ENCODE measurements at places on chromosomes 2 and 18. TPM values are rescaled to one million over a fixed set of nuclear protein-coding genes. Genes with fewer than 3 reads are reported as not detected.
A peak's percentile ranks its signal among the peaks of the same experiment; 100 is the strongest.

DNA sequence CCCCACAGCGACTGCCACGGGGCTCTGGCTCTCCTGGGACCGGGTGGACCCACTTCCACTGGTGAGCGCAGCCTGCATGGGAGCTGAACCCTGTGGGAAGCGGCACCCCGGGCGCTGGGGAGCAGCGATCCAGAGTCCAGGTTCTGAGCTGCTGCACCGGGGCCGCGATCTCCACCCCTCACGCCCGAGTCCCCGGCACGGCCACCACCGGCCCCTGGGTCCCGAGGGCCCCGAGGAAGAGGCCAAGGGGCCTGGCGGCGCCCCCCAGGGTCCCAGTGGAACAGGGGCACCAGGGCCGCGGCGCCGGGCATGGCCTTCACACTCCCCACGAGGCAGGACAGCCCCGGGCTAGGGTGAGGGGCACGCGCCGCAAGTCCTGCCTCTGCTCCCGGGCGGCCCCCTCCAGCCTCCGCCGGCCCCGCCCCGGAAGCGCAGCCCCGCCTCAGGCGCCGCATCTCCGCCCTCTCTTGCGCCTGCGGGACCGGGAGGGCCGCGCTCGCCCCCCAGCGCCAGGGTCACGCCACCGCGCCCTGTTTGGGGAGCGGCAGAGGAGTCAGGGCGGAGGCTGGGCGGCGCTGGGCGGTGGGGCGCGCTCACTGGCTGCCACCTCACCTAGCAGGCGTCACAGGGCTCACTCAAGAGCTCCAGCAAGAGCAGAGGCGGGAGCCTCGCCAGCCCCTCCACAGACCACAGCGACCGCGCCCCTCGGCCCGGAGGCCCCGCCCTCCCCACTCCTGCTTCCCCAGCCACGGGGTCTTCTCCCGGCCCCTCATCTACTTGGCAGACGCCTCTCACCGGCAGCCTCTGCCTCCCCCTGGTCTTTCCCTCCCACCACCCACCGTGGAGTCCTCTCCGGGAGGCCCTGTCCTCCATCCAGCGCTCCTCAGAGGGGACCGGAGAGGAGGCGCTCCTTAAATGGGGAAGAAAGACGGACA, 26.8 kb downstream of the THAP4 start:
- peak; percentile 99 for ATAC-seq

DNA sequence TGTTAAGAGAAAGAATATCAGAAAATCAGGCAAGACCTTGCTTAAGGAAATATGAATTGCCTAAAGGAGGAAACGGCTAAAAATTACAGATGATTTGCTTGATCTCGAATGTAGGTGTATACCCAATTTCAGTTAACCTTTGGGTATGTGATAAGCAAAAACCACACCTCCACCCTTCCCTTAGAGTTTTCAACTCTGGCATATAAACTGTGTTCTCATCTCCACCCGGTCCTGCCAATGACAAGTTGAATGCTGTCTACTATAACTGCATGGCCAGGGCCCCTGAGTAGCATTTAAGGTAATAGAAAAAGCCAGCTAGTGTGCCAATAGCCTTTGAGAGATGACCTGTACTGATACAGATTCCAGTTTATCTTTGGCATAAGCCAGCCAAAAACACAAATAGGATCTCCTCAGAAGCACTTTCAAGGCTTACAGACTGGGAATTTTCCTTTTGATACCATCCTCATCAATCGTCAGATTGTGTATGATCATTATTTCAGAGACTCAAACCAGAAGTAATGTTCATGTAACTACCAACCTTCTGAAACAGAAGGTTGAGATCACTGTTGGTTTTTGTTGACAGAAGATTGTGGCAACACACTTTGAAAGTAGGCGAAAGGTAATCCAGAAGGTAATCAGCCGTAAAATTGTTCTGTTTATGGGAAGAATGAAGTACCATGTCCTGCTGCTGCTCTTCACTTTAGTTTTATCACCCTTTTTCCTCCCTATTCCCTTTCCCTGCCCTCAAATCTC, 163.1 kb downstream of the GFPT1 start:
- ATAC-seq: no peak

GRCh38 chr2:59034837-59035236, 793.7 kb upstream of the FANCL start:
- no peak for ATAC-seq

Gene NLRC4
- total RNA-seq: 0.13 TPM

DNA sequence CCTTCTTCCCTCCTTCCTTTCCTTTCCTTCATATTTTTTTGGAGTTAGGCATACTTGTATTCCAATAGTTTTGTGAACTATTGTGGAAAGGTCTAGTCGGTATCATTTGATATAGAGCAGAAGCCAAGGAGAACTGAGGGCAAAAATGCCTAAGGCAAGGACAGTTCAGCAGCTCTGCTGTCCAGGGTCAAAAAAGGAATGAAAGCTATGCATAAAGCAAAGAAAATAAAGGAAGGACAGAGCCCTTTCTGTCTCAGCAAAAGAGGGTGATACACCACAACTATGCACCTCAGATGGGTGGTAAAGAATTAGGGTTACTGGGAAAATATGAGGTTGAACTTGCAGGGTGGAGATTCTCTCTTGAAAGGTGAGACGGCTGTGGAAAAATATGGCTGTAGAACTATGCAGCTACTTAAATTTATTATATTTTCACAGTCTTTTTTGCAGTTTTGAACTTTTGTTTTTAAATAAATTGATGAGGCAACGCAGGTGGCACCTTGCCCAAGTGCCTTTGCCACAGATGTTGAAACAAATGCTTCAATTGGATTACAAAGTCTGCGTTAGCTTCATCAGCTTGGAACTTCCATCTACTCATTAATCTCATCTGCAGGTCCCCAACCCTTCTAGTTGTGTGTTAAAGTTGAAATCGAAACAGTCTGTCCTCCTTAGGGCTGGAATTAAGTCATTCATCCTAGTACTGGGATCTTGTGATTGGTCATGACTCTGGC, 20.8 kb downstream of the LHCGR start:
- no peak for ATAC-seq

GRCh38 chr2:110997331-110998045, 123.2 kb upstream of the BCL2L11 start:
- no peak for ATAC-seq

- ATAC-seq: no peak
These were observed 368.8 kb upstream of the CDH19 start for GRCh38 chr18:66972681-66973080.

DNA sequence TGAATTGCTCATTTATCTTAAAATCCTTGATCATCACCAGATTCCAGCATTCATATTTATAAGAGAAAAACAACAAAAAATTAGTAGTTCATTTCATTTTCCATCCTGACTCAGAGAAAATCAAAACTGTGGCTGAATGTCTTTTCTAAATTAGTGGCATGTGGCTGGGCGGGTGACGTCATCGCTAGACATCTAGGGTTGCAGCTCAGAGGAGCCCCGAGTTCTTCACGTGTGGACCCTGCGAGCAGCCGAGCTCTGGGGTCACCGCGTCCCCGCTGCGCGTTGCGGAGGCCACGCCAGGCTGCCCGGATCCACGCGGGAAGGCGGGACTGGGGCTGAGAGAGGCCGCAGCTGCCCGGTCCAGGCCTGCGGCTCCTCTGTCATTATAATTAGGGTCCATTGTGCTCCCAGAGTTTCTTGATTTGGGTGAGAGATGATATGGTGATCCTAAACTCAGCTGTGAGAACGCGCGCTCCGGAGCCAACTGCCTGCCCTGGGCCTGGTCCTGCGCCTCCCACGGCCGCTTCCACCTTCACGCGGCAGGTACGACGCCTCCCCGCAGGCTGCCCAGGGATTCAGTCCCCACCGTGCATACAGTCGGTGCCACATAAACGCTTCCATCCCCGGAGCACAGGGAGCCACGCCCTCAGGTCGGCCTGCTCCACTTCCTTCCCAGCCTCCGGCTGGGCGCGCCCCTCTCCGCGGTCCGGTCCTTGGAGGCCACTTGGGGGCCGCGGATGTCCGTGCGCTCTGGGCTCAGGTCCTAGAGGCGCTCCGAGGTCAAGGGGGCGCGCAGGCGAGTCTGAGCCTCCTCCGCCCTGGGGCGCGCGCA, 56.5 kb downstream of the TMEM18 start:
- ATAC-seq: no peak

Data from activated T-helper 17 cell treated with anti-CD3 and anti-CD28 coated beads, Interleukin-2, amount 50 U/mL, for 72 hours (primary cell).